Esophagus squamous epithelium (tissue), 5 donors: ENCODE measurements at places on chromosomes 12 and 14.

DNA sequence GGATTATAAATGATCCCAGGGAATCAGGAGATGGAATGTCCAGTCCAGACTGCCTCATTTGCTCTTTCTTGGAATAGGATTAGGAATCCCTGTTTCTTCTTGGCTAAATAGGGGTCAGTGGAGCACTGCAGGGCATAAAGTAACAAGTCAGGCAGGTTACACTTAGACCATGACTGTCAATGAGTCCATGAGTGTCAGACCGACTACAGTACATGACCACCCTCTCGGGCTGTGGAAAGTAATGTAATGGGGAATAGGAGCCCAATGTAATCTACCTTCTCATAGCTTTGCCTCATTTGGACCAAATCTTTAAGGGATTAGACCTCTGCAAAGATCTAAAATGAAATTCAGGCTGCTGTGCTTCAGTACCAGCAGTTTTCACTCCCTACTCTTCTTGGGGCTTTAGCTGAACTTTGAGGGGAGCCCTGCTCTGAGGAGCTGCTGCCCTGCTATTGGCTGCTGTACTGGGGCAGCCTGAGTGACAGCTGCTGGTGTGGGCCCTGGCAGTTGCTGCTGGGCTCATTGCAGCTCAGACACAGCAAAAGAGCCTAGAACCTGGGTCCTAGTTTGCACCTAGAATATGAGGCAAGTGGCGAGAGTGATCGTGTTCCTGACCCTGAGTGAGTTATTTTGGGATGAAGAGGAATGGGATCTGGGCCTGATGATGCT is 62.2 kb upstream of the OR4E1 start:
- no peak for DNase-seq

- no peak for DNase-seq
Observed at GRCh38 chr12:46374711-46375110, 2.1 kb upstream of the SLC38A2 start.

- DNase-seq, result no peak
Observed at GRCh38 chr12:3520168-3520567, 29.2 kb downstream of the PRMT8 start.

- DNase-seq, result no peak
Observed at GRCh38 chr12:21882635-21883034, 58.6 kb downstream of the ABCC9 start.

- no peak for DNase-seq
Observed at GRCh38 chr14:90387206-90387760, 9.5 kb upstream of the CALM1 start.

DNA sequence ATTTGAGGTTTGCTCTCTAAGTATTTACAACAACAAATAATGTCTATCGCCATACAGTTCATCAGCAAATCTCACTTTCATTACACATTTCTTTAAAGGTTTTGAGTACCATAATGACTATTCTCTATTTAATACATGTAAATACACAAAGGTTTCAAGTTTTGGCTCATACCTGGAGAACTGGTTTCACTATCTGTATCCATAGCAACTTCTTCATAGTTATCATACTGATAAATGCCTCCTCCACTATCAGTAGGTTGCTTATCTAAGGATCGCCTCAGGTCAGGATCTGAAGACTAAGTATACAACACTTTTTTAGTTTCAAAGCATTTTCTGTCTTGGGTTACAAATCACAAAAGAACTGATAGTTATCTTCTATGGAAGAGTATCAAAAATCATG is 21.4 kb downstream of the ZFC3H1 start:
- no peak for DNase-seq

- no peak for DNase-seq
Observed at GRCh38 chr14:93019367-93019843, 96.3 kb downstream of the ITPK1 start.

- DNase-seq, result no peak
Observed at GRCh38 chr14:89160437-89160836, 256.6 kb downstream of the FOXN3 start.

DNA sequence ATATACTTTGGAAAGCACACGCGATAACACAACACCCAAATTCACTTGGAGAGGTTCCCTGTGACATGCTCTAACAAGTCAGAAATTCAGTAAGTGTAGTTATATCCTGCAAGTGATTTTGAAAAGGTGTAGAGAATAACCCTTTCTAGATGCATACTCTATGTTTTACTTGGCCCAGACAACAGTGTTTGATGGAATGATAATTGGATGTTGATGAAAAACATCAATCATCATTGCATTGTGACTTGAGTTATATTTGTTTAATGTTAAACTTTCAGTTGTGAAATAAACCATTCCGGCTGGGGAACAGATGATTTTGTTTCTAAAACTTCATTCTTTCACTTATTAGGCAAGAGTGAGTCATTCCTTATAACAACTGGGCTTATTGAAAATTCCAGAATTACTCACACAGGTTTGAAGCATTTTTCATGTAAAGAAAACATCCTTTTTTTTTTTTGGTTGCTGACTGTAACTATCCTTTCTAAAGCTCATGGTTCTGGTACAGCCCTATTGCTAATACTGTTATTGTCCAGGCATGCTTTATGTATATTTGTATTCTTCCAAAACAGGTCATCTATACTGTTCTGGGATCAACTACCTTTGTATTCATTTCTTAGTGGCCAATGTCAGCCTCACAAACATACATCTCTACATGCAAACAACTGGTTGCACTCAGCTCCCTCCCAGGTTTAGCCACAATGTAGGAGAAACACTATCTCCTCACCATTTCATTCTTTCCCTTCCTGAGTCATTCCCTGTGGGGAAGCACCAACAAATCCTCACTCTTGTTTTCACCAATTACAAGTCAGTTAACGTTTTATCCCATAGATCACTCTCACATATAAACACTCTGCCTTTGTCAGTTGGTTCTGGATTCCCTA is 121.2 kb upstream of the LRIG3 start:
- no peak for DNase-seq

- DNase-seq, result no peak
Observed at GRCh38 chr14:37602605-37603453, 7.4 kb downstream of the TTC6 start.

- no peak for DNase-seq
Observed at GRCh38 chr12:121693155-121693687, 19.3 kb upstream of the TMEM120B start.

DNA sequence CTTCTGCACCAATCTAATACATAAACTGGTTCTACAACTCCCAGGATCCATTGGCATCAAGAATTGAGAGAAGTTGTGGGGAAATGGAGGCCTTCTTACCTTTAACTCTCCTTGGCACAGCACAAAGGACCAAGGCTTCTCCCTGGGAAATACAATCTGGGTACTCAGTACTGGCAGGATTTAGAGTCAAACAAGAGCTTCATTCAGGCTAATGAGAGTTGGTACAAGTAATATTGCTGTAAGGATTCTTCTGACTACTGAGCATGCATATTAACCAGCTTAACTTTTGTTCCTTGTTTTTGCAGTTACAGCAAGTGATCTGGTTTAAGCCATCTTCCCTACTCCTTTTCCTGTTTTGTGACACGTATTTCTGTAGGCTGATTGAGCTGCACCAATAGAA is 76.2 kb upstream of the FERMT2 start:
- no peak for DNase-seq

DNA sequence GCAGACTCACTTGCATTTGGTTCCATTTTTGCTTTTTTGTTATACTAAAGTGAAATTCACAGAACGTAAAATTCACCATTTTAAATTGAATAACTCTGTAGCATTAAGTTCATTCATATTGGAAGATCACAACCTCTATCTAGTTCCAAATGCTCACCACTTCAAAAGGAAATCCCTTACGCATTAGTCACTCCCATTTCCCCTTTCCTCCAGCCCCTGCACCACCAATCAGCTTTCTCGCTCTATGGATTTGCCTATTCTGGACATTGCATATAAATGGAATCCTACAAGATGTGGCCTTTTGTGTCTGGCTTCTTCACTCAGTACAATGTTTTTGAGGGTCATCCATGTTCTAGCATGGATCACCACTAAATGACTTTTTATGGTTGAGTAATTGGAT is 294.5 kb downstream of the KSR2 start:
- no peak for DNase-seq

DNA sequence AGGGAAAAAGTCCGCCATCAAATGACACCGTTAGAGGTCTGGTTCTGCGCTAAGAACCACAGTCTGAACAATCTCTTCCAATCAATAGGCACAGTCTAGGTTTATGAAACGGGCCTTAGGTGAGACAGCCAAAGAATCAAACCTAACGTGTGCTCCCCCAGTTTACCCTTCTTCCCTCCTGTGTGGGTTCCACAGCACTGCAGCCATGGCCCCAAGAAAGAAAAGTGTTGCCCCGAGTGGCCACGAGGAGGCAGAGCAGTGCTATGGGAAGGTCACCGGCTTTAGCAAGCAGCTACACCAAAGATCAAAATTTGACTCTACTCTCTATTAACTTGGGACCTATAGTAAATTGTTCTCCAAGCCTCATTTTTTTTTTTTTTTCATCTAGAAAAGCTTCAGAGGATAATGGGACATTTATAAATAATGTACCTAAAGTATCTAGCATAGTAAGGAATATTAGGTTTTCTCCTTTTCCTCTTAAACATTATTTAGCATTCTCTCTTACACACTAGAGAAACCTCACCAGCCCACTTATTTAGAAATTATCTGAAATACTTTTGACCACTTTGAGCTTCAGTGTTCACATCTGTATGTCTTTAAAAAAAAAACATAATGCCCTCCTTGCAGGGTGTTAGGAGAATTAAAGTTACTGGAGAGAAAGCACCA is 70.2 kb upstream of the GPHB5 start:
- no peak for DNase-seq

DNA sequence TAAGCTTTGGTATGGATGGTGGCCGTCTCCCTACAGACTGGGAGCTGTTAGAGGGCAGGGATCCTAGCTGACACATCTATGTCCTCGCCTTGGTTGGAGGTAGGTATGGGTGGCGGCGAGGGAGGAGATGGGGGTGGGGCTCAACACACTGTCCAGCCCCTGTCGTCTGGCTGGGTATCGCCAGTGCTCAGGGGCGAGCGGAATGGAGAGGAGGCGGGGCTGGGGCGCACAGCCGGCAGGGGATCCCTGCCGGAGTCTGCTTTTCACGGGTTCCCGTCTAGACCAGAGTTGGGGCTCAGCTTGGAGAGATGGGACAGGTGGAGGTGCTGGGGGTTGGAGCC is 16.1 kb downstream of the TAMALIN start:
- no peak for DNase-seq

DNA sequence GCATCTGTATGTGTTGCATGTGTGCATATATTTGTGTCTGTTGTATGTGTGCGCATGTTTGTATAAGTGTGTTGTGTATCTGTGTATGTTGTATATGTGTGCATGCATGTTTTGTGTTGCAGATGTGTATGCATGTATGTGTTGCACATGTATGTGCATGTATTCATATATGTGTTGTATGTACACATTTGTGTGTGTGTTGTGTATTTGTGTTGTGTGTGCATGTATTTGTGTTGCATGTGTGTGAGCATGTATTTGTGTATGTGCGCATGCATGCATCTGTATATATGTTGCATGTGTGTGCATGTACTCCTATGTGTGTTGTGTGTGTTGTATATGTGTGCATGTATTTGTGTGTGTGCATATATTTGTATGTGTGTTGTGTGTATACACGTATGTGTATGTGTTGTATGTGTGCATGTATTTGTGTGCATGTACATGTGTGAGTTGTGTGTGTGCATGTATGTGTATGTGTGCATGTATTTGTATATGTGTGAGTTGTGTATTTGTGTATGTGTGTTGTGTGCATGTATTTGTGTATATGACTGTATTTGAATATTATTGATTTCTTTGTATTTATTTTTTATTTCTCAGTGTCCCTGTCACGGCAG is 16.8 kb downstream of the SLC8B1 start:
- no peak for DNase-seq

DNA sequence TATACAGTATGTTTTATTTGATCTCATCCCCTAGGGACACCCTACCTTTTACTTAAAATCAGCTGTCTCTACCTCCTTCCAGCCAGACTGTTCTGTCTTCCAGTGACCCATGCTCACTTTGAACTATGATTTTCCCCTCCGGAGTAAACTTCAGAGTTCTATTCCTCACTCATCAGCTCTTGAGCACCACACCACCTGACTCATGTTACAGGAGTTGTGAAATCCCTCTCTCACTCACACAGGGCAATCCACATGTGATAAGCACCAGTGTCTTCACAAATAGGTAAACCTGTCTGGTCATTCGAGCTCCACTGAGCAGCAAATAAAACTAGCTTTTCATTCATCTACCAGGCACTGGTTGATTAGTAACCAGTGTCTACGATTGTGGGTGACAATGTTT is 177.3 kb upstream of the BMP4 start:
- DNase-seq, result no peak

DNA sequence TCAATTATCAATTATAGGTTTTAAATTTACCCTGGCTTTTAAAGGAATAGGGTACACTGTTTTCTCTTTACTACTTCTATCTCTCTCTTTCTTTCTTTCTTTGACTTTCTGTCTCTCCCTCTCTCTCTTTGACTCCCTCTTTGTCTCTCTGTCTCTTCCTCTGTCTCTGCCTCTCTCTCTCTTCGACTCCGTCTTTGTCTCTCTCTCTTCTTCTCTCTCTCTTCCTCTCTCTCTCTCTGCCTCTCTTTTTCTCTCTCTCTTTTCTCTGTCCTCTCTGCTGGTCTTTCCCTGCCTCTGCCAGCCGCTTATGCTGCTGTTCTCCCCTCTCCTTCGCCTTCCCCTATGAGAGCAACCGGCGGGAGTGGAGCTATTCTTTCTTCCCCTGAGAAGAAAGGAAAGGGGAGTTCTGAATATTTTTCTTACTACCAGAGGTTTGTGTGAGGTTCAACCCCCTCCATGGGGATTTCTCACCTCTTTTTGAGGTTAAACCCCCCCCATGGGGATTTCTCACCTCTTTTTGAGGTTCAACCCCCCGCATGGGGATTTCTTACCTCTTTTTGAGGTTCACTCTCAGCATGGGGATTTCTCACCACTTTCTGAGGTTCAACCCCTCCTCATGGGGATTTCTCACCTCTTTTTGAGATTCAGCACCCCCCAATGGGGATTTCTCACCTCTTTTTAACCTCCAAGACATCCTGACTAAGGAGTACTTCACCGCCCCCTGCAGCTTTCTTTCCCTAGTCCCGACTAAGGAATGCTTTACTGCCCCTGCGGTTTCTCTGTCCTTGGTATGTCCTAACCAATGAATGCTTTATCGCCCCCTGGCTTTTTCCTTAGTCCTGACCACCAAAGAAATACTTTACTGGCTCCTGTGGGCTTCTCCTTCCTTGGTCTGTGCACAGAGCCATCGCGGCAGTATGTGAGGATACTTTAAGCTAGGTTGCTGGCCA is 27.4 kb upstream of the DDHD1 start:
- no peak for DNase-seq

DNA sequence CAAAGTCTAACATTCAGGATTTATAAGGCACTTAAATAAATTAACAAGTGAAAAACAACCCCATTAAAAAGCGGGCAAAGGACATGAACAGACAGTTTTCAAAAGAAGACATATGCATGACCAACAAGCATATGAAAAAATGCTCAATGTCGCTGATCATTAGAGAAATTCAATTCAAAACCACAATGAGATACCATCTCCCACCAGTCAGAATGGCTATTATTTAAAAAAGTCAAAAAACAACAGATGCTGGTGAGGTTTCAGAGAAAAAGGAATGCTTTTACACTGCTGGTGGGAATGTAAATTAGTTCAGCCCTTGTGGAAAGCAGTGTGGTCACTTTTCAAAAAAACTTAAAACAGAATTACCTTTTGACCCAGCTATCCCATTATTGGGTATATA is 60.7 kb upstream of the BDKRB2 start:
- DNase-seq, result no peak

- DNase-seq, result no peak
Observed at GRCh38 chr12:124940393-124941169, 26.1 kb upstream of the UBC start.
